ENCODE measurements at places on chromosomes 6 and 20.

DNA sequence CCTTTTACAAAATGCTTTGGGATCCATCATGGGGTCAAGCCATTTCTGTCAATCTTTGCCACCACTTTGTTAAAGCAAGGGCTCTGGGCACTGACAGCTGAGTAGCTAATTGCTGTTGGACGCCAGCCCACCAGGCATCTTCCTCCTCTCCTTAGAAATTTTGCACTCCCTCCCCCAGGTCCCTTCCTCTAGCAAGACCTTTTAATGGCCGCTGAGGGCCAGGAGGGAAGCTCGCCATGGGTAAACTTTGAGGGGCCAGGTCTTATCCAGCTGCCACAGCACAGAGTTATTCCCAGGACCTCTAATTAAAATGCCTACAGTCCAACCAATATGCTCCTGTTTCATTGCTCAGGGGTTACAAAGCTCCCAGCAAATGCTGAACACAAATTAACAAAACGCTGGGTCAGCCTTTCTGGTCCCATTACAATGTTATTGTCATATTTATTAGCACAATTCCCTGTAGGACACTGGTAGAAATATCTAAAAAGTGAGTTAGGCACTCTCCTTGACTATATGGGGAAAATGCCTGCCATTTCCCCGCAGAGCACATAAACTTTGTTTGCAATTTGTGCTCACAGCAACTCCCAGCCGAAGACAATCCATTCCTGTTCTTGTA, 16.8 kb downstream of the SCML4 start:
- no peak for DNase-seq

- no peak for DNase-seq
These were observed 318.1 kb downstream of the CLIC5 start for GRCh38 chr6:45697605-45698004.

GRCh38 chr6:151585741-151586140, 91.9 kb downstream of the CCDC170 start:
- no peak for DNase-seq

DNA sequence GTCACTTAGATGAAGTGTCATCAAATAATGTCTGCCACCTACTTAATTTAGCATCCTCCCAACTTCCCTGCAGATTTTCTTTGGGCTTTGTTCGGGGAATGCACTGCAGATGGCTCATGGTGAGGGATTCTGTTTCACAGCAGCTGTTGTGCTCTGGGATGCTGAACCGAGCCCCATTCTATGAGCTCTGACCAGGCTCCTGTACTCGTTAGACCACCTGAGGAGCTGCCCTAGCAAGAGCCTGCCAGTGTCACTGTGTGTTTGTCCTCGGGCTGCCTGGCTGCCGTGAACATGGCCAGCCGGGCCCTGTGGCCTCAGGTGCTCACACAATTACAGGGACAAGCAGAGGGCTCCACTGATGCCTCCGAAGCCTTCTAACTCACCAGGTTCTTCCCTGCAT, 238.8 kb upstream of the ECI2 start:
- DNase-seq, result no peak

DNA sequence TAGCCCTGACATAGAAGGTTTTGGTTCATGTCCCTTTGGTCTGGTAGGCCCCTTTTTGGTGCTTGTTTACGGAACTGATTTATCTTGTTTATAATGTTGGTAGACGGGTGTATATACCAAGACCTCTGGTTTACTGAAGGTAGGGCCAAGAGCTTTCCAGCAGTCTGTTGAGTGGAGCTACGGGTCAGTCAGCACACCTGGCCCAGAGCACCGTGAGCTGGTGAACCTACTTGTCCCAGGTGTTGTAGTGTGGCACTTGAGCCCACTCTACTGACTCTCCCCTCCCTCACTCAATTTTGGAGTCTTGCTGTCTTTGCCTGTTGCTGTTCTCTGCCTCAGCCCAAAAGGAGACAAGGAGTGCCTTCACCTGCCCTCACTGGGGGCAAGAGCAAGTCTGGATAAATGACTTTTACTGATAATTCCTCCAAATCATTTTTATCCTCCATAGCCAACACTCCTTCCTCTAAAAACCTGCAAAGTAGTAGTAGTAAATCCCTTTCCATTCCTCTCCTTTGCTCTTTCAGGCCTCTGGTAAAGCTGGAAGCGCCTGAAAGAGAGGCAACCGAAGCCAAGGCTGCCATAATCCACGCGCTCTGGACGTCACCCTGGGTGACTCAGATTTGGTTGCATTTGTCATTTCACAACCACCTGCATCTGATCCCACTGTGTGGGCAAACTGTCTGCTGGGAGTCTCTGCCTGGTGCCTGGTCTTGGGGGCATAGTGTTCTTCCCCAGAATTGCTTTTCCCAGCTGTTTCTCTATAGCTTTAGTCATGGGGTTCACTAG, 22.2 kb downstream of the RREB1 start:
- peak; percentile 71 for DNase-seq

GRCh38 chr20:24469894-24470745, 691 bp downstream of the SYNDIG1 start:
- DNase-seq, result no peak

GRCh38 chr6:46715141-46715540, 20.0 kb downstream of the PLA2G7 start:
- no peak for DNase-seq

- no peak for DNase-seq
These were observed 431.3 kb upstream of the RNF217 start for GRCh38 chr6:124530926-124531325.

- DNase-seq, result no peak
These were observed 23.4 kb upstream of the TRIM27 start for GRCh38 chr6:28947067-28947765.

DNA sequence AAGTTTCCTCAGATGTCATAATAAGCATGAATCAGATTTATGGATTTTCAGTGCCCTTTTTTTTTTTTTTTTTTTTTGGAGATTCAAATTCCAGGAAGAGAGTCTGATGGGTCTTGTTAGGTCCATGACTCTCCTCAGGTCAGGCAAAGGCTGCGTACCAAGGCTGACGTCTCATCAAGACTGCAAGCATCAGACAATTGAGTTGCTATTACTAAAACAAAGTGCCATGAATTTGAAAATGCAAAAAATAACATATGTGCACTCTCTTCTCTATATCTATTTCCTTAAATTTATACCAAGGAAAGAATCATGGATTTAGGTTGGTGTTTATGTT, 134.7 kb downstream of the FAM83B start:
- DNase-seq, result no peak

- no peak for DNase-seq
These were observed 104.7 kb upstream of the PRND start for GRCh38 chr20:4617019-4617418.

DNA sequence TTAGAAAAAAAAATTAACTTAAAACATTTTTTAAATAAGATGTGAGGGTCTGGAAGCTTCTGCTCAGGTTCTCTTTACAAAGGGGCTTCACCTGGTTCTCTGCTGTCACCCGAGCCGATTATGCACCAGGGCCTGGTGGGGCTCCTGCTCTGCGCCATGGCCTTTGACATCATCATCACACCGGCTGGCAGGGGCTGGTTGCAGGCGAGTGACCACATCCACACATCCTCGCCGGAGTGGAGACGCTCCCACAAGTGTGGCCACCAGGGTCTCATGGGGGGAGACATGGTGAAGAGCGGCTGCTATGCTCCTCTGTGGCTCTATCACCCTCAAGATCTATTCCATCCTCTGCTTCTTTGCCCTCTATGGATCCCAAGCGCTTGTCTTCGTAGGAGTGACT, 31.9 kb downstream of the MYLIP start:
- DNase-seq, result no peak

DNA sequence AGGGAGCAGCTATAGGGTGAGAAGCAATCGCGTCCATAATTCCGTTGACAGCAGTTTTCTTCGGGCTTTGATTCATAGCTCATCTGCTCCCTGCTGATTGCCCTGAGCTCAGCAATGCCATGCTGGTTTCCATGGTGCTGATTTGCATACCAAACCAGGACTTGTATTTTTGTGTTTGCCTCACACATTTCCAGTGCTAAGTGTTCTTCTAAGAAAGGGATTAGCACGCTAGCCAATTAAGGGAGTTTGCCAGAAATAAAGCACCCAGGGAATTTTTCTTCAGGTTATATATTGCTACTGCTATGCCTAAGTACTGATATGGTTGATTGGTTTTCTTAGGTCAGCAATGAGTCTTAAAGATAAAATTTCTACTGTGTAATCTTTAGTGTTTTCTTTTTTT, 177.6 kb downstream of the PLCB1 start:
- no peak for DNase-seq

DNA sequence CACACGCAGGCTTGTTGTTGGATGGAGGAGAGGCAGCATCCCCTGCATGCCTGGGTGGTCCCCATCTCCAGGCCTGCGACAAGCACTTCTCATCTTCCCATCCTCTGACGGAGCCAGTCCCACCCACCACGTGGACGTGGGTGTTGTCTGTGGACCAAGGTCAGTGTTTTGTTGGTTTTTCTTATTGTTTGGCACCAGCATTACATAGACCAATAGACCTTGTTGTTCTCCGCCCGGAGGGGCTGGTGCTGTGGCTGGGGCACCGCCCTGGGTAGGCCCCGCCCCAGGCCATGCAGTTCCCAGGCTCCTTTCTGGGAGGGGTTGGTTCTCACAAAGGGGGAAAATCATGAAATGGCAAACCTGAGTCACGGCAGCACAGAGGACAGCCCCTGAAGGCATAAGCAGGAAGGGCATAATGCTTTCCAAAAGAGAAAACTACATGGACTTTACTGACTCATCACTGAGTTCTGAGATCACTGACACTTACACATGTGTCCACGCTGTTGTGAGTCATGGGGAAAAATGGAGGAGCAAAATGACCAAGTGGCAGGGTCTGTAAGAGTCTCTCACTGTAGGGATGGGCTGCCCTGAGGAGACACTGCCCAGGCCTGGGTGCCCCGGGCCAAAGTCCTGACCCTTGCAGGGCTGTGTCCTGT, 90.8 kb downstream of the THBS2 start:
- no peak for DNase-seq

DNA sequence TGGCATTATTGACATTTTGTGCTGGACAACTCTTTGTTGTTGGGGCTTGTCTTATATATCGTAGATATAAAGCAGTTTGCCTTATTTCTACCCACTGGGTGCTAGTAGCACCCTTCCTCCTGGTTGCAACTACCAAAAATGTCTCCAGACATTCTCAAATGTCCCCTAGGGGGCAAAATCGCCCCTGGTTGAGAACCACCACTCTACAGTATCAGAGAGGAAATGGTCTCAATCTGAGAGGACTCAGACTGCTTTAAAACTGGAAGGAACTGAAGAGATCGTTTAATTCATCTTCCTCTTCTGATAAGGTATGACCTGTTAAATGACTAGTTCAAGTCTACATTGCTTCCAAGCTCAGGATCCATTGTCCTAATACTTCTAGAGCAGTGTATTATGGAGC, 14.9 kb downstream of the SH3BGRL2 start:
- DNase-seq, result peak; percentile 14

DNA sequence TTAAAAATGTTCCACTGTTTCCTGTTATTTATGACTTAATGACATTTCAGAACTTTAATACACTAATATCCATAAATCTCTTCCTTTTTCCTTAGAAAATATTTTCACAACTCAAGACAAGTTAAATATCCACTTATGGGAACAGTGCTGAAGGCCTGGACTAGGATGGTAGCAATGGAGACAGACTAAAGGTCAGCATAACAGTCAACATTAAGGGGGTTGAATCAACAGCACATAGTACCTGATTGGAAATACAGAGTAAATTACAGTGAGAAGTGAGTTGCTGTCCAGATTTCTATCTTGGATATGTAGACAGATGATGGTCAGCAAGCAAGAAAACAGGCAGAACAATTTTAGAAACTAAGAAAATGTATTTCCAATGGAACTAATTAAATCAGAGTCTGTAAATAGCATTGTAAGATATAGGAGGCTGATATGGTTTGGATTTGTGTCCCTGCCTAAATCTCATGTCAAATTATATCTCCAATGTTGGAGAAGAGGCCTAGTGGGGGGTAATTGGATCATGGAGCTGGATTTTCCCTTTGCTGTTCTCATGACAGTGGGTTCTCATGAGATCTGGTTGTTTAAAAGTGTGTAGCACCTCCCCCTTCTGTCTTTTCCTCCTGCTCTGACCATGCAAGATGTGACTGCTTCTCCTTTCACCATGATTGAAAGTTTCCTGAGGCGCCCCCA, 682.7 kb downstream of the MAFB start:
- no peak for DNase-seq

DNA sequence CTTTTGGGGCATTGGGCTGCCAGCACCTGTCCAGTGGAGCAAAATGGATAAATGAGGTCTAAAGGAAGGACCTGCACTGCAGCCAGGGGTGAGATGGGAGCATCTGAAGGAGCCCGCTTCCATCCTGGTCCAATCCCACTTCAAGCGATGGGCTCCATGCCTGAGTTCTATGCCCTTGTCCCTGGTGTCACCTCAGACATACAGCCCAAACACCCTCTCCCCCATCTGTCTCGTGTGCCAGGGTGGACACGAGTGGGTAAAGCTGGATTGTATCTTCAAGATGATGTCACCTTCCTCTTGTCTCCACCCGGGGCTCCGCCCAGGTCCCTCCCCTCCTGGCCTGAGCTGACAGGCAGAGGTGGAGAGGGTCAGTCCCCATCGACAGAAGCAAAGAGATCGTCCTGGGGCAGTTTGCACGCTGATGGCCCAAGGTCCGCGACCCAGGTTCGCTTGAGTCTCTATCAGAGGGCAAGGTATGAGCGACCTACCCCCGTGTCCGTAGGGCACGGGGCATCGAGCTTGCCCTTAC, 544 bp downstream of the SMIM29 start:
- DNase-seq, result peak; percentile 58

DNA sequence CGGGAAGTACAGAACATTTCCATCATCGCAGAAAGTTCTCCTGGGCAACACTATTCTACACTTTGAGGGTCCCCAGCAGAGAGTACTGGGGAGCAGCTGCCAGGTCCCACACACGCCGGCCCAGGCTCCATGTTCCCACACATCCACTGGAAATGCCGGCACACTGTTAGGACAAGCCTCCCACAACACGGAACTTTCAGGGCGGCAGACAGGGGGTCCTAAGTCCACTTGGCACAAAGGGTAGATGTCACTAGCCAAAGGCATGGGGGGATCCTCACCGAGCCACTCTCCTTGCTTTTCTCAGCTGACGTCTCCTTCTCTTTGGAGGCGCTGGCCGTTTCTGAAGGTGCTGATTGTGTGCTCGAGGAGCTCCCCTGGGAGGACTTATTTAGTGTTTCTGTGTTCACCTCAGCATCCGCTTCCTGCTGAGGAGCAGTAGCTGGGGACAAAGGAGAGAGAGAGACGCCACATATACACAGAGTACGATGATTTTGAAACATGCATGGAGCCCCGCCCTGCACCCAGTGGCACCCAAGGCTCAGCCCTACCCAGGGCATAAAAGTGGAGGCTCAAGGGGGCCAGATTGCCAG, 135.4 kb downstream of the ZMYND8 start:
- DNase-seq, result no peak

Measured in activated CD4-positive, alpha-beta T cell treated with anti-CD3 and anti-CD28 coated beads, Interleukin-2, amount 50 U/mL, for 16 hours (primary cell).